Stimulated activated CD8-positive, alpha-beta memory T cell treated with anti-CD3 and anti-CD28 coated beads, Interleukin-2, amount 100 ng/mL, for 48 hours (primary cell): ENCODE measurements at places on chromosomes 11 and 22.

GRCh38 chr11:121318848-121319834 is 26.6 kb downstream of the SC5D start:
- DNase-seq: no peak

GRCh38 chr22:27170491-27170890 is 513.1 kb downstream of the MIAT start:
- no peak for DNase-seq

- no peak for DNase-seq
Measured at GRCh38 chr11:85831050-85831449, 20.1 kb upstream of the SYTL2 start.

- DNase-seq: no peak
Measured at GRCh38 chr11:76631566-76632308, 38.8 kb downstream of the LRRC32 start.

GRCh38 chr11:94732617-94733281 is 35.4 kb upstream of the AMOTL1 start:
- DNase-seq: no peak

- DNase-seq: no peak
Measured at GRCh38 chr11:82995754-82996398, 75.8 kb downstream of the RAB30 start.

GRCh38 chr11:126612671-126613070 is 257.2 kb downstream of the ST3GAL4 start:
- DNase-seq: no peak

DNA sequence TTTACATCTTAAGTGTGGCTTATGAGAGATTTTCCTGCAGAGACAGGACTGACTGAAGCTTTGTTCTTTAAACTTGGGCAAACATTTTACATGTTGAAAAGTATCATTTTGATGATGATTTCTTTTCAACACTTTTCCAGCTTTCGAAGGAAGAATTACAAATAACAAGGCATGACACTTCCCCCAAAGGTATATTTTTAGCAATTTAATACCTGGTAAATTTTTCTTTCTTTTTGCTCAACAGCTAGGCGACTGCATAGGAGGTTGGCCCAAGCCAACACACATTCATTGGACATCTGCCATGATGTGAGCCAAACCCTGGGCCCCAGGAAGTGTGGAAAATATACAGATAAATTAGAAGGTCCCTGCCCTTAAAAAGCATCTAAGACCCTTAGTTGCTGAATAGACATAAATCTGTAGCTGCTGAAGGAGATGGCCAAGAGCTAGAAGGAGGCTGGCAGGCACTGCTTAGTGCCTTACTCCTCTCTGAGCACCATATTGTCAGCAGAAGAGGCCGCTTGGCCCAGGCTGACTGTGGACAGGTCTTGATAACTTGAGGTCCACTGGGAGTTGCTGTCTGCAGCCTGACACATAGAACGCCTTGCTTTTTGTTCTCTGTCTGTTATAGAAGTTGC is 53.3 kb upstream of the CD44 start:
- no peak for DNase-seq
